ENCODE measurements at places on chromosomes 12 and 14.

GRCh38 chr12:110578694-110579534, 4.2 kb downstream of the PPTC7 start:
- peak; percentile 28 for DNase-seq

GRCh38 chr12:101599771-101600484, 5.2 kb downstream of the MYBPC1 start:
- no peak for DNase-seq

- no peak for DNase-seq
Measured at GRCh38 chr14:36555998-36556743, 26.2 kb downstream of the NKX2-8 start.

GRCh38 chr14:59356767-59357166, 108.4 kb downstream of the GPR135 start:
- no peak for DNase-seq

GRCh38 chr12:113226696-113227568, 5.7 kb downstream of the TPCN1 start:
- no peak for DNase-seq

GRCh38 chr14:72352012-72352411, 419.8 kb downstream of the RGS6 start:
- DNase-seq = no peak

DNA sequence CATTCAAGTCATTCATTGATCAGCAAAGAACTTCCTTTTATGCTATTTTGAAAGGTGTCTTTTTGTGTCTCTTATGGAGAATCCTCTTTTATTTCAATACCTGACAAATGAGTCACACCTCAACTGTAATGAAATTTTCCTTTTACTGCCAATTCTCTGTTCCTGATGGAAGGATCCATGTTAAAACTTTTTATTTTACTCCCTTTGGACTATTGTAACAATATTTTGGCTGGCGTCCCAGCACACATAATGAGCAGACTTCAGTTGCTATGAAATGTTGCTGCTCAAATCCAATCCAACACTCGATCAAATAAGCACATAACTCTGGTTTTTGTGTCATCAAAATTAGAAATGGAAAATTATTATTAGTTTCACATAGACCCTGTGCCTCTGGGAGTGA, 21.9 kb upstream of the SLC15A5 start:
- DNase-seq = no peak

DNA sequence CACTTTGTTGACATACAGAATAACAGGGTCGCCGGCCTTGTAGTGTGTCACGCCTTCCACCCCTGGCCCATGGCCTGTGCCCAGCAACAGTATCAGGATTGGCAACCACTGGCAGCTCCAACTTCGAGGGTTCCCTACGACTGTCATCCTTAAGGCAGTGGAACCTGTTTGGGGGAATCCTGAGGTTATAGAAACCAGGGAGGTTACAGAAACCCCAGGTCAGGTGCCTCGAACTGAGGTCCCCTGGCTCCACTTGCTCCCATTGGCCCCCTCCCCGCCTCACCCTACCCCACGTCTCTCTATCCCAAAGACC, 412 bp downstream of the TM9SF1 start:
- DNase-seq = no peak

GRCh38 chr12:14696265-14696741, at the start of gene GUCY2C:
Gene GUCY2C (minus strand): TSS chr12:14696599. CDS start chr12:14696448, 151 bp downstream.
- DNase-seq = no peak

- no peak for DNase-seq
Measured at GRCh38 chr14:105666420-105666819, 140.0 kb downstream of the TMEM121 start.

DNA sequence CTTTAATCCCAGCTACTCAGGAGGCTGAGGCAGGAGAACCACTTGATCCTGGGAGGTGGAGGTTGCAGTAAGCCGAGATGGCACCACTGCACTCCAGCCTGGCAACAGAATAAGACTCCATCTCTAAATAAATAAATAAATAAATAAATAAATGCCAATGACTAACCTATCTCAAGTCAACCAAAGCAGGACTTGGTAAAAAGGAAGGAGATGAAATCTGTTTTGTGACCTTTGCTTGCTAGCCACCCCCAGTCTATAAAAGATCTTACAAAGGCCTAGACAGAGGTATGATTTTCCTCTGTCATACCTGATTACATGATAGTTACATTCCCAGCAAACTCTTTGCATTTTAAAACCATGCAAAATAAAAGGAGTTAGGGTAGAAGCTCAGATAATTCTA, 13.5 kb upstream of the METTL17 start:
- DNase-seq = no peak

- no peak for DNase-seq
Measured at GRCh38 chr12:131218026-131218922, 264.6 kb downstream of the ADGRD1 start.

GRCh38 chr14:55838529-55839052, 258.6 kb downstream of the KTN1 start:
- DNase-seq = no peak

GRCh38 chr12:122977153-122977552, 2.1 kb downstream of the OGFOD2 start:
- DNase-seq = no peak

DNA sequence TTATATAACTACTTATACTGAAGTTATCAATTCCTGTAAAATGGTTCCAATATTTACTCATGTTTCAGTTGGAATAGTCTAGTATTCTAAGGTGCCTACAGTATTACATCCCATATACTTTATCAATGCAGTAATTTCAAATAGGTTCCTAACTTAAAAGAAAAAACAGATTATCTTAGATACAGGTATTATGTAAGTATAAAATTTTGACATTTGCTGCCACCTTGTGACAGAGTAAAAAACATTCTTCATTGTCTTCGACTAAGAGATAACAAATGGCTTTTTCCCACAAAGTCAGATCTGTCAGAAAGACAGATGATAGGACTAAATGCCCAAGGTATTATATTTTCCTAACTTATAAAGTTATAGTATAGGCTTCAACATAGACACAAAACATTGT, 78.7 kb downstream of the TXNDC16 start:
- no peak for DNase-seq

GRCh38 chr14:89792489-89793366, 161.8 kb downstream of the EFCAB11 start:
- no peak for DNase-seq

- no peak for DNase-seq
Measured at GRCh38 chr12:46343118-46343852, 29.3 kb downstream of the SLC38A2 start.
